ENCODE measurements at places on chromosomes 16 and 17. TPM values are rescaled to one million over a fixed set of nuclear protein-coding genes. Genes with fewer than 3 reads are reported as not detected.

Gene SLC16A13
- 0.23 TPM for total RNA-seq

Gene XPO6
- total RNA-seq: 95.6 TPM

Gene APOBR
- total RNA-seq: not detected

DNA sequence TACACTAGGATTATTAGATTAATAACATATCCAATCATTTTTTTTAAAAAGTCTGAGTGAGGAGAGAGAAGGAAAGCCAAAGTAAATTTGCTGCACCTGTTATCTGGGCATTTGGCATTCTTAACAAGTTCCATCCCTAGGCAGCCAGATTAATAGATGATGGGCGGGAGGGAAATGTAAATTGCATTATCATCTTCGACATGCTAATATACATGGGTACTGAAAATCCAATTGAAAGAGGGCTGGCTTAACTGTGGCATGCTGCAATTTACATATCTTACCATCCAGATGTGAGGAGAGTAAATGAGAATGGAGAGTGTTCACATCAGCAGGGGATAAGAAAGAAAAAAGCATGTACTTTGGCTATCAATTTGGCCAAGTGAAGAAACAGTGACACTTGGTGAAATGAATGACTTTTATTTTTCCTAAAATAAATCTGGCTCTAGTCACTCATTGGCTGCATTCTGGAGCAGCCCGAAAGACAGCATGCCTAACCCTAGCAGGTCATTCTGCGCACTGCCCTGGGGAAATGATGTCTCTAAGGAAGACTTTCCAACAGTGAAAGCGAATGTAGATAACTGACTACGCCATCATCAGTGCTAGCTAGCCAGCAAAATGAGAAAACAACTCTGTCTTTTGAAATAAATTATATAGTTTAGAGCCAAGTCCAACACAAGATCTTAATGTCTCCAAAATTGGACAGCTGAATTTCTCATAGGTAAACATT is 57.9 kb downstream of the HYDIN start:
- no peaks in the 10 kb centered on the region for H3K27me3 ChIP-seq
- no peak overlapping the region for H3K27ac ChIP-seq
- H3K4me1 ChIP-seq: no peaks in the 10 kb centered on the region
- no peak for DNase-seq

GRCh38 chr17:41553176-41553575 is 18.7 kb downstream of the KRT9 start:
- peaks cover under 1% of the 10 kb centered on the region for H3K4me1 ChIP-seq
- no peaks in the 10 kb centered on the region for H3K27me3 ChIP-seq
- DNase-seq: no peak
- no peak overlapping the region for H3K27ac ChIP-seq
- H3K36me3 ChIP-seq: no peaks in the 10 kb centered on the region
- H3K4me3 ChIP-seq: no peak overlapping the region
